Tibial nerve (tissue), 4 donors: ENCODE measurements at places on chromosomes 12 and 14.

DNA sequence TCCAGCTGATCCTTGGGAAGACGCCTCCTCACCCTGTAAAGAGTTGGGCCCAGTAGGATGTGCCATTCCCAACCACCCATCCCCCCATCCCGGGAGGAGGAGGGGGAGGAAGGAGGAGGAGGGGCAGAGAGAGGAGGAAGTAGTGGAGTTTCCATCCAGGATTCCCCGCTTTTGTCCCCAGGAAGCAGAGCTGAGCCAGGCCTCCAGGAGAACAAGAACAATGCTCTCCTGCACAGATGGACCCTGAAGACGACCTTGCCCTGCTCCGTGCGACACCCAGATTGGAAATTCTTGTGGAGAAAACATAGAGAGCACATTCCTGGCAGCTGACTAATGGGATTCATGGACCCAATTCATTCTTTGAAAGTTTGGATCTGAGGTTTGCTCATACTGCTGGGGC is 132.3 kb upstream of the CRY1 start:
- DNase-seq: no peak

- DNase-seq: no peak
Measured at GRCh38 chr12:84329938-84330337, 582.7 kb downstream of the SLC6A15 start.

DNA sequence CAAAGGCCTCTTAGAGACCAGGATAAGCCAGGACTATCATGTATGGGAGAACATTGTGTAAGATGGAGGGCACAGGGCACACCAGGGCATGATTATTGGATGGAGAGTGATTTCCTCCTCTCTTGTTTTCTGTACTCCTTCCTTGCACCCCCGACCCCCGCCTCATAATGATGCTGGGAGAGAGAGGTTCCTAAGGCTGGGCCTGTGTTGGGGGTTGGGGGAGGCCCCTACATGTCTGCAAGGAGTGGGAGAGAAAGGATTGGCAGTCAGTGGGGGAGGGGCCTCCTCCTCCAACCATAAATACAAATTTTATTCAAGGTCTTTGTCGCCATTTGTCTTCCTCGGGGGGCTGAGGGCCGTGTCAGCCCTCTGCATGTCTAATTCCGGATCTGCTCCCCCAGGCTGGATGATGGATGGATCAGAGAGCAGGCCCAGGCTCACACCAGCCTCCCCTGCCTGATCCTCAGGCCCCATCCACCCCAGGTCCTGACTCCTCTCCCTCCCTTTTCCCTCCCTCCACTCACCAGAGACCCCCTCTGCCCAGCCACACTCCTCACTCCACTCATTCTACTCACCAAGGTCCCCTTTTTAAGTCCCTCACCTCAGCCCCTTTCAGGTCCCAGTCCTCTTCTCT is 2.0 kb upstream of the C1QL4 start:
- no peak for DNase-seq

- DNase-seq: no peak
Measured at GRCh38 chr12:113658006-113658655, 186.5 kb upstream of the LHX5 start.

DNA sequence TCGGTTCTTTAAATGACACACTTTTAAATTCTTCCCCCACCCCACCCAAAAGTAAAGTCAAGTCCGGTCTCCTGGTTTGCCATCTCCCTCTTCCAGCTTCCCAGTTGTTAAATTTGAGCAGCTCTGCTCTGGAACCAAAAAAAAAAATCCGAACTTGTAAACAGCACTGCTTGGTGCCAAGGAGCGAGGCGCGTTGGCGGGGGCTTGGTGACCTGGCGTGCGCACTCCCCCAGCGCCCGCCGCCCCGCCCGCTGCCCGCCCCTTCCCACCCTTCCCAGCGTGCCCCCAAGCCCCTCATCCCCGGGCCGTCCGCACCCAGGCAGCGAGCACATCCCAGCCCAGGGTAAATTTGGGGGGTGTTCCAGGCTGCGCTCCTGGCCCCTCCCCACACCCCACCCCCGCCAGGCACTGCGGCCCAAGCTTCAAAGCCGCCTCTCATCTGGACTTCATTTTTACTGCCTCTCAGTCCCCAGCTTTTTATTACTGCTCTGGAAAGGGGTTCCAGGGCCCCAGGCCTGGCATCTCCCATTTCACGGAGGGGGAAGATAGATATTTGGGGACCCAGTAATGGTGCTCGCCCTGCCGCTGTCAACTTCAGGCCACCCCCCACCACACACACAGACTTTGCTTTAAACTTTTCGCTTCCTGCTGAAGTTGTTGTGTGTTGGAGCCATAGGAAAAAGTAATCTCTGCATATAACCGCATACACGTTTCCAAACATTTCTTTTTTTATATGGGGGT is 11.7 kb upstream of the ITGB7 start:
- DNase-seq: no peak

- DNase-seq: no peak
Measured at GRCh38 chr14:100727873-100728240, 1.2 kb downstream of the DLK1 start.

GRCh38 chr12:53328043-53328435 is 6.6 kb upstream of the AAAS start:
- DNase-seq: no peak

DNA sequence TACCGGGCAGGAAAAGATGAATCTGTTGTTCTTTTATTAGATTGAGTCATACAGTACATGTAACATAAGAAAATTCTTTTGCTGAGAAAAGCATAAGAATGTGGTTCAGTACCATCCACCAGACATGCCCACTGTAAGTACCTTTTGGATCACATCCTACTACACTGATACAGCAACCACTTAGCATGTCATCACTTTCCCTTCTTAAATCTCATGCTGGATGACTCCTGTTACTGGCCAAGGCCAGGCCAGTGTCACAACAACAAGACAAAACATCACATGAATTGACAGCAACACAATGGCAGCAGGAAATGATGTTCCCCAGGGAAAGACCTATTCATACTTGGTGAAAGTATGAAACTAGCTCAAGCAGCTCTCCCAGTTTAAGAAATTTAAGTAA is 46.4 kb downstream of the STXBP6 start:
- DNase-seq: no peak

GRCh38 chr14:100282766-100283419 is 23.4 kb downstream of the SLC25A29 start:
- DNase-seq: no peak

DNA sequence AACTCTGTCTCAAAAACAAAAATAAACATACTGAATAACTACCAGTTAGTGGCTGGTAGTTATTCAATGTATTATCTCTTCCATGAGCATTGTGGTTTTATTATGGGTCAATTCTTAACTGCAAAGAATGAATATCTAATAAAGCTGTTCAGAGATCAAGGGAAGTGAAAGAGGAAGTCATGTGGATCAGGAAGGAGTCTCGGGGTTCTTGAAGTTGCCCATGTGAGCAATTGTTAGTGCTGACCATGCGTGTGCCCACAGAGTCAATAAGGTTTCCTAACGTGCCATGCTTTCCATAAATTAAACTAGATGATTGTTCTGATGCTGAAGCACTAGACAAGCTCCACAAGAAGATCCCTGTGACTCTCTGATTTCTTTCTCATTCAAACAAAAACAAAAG is 136.5 kb upstream of the CPSF6 start:
- DNase-seq: peak; percentile 27

DNA sequence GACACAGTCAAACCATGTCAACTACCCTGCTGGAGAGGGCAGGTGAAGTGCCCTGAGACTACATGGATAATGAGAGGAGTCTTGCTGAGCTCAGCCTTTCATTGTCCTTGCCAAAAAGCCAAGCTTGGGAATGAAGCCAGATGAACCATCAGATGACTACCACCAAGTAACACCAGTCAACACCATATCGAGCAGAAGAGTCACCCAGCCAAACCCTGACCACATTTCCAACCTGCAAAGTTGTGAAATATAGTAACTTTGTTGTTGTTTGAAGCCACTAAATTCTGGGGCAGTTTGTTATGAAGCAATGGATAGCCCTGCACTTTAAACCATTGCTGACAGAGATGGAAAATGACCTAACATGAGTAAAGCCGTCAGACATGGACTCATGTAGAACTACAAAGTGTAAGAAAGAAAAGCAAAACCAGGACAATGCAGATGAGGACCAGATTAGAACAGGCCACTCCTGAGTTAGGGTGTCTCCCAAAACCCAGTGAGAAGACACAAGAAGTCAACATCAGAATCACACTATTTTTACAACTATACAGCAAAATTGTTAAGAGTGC is 12.5 kb upstream of the CRADD start:
- no peak for DNase-seq

- no peak for DNase-seq
Measured at GRCh38 chr12:104662203-104662602, 205.5 kb downstream of the CHST11 start.

DNA sequence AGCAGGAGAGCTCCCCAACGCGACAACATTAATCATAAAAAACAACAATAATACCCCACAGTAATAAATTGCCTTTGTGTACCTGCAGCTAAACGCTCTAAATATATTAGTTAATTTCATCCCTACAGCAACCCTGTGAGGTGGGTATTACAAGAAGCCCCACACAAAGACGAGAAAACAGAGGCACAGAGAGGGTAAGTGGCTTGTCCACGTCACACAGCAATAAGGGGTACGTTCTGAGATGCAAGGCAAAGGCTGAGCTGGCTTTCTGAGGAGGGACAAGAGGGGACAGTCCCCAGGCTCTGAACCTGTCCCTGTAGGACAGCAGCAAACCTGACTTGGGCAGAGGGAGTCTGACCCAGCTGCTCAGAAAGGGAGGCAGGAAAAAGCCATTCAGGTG is 78.2 kb downstream of the NCOR2 start:
- DNase-seq: no peak

GRCh38 chr14:91348845-91349465 is 68.7 kb downstream of the CCDC88C start:
- no peak for DNase-seq

DNA sequence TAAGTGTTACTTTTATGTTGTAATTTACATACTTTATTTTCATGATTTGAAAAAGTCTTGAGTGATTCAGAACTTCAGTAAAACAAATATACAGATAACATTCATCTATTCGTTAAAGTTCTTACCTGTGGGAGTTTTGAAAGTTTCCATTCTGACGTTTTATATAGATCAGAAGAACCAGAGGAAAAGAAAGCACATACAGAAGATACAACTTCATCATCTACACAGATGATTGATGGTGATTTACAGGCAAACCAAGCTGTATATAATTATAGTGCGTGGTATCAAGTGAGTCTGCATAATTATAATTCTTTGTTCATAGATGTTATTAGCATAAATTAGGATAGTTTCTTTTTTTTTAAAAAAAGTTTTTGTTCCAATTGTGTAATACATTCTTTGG is 20.0 kb downstream of the FKBP3 start:
- no peak for DNase-seq

DNA sequence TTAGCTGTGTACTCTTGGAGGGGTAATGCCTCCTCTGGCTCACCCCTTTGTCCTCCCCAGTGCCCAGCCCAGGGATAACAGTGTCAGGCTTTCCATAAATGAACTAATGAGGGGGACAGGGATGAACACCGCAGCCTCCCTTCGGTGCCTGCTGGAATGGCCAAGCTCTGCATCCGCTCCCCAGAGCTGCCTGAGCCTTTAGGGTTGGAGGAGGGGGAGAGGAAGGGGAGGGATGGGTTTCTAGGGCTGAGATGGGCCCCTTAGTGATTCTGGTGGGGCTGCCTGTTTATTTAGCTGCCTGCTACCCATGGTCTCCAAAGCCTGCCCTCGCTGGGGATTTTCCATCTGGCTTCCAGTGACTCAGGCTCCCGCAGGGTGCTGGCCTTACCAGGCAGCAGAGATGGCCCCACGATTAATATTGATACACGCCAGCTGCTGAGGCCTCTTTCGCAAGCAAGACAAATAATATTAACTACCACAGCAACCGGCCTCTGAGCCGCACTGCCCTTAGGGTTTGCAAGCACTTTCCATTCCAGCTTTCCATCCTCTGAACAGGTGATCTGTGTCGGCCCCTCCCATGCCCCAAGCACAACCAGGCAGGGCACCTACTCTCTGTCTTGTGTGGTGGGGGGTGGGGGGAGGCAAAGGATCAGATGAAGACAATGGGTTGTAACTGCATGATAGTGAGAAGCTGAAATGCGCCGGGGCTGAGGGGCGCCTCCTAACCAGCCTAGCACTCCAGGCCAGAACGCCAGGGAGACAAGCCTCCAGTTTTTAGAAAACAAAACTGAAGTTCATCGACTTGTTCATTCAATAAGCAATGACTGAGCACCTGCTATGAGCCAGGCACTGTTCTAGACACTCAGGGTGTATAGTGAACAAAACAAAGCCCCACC is 56.7 kb downstream of the C14orf132 start:
- DNase-seq: no peak

DNA sequence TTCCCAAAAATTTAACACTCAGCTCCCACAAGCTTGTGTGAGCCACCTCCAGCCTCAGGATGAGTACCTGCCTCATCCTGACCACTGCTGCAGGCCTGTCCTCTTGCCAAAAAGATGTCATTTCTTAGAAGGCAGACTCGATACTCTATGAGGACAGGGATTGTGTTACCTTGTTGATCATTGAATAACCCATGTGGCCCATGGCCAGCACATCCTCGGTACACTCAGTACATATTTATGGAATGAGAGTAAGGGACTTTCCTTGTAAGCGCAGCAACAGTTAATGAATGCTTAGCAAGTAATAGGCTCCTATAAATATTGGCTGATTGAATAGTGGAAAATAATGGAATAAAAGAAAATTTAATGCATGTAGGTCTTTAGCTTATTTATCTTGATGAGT is 15.3 kb upstream of the DGLUCY start:
- no peak for DNase-seq

GRCh38 chr12:114732426-114733030 is 48.6 kb upstream of the TBX3 start:
- DNase-seq: no peak

DNA sequence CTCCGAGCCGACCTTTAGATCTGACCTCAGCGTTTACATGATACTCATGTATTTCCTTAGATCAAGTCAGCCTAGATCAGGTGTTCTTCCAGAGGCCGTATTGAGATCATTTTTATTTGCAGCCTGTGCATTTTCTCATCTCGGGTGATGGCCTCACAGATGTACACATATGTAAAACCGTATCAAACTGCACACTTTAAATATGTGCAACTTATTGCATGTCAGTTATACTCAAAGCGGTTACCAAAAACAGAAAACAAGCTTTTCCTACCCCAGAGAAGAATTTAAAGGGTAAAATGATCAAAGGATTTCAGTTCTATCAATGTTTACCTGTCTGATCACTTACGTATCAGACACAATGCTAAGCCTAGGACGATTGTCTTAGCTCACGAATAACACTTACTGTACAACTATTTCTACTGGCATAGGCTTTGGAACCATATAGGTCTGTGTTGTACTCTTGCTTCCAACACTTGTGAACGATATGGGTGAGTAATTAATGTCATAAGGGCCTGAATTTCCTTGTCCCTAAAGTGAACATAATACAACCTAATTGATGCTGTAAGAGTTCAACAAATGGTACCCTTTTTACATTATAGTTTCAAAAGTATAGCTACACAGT is 628 bp upstream of the LLPH start:
- no peak for DNase-seq

- DNase-seq: no peak
Measured at GRCh38 chr12:113262710-113263109, 41.4 kb downstream of the TPCN1 start.
